Activated CD4-positive, alpha-beta T cell treated with anti-CD3 and anti-CD28 coated beads, Interleukin-2, amount 10 ng/mL, durations not matched to agents 24 days and 14 days (primary cell): ENCODE measurements at places on chromosomes 7 and 10. TPM values are rescaled to one million over a fixed set of nuclear protein-coding genes. Genes with fewer than 3 reads are reported as not detected.

ARF5 gene
- 117 and 120 TPM in 2 replicates for total RNA-seq

VPS37D gene
- total RNA-seq: 0.40 and 0.47 TPM in 2 replicates

CHCHD3 gene
- total RNA-seq: 74.5 and 76.2 TPM in 2 replicates

ZNF425 gene
- total RNA-seq: 0.44 and 0.92 TPM in 2 replicates

KIAA1549 gene
- 0.77 and 0.95 TPM in 2 replicates for total RNA-seq

TEX47 gene
- not detected in 2 replicates for total RNA-seq

LYZL1 gene
- not detected in 2 replicates for total RNA-seq

SEMA3D gene
- 0.47 and 0.64 TPM in 2 replicates for total RNA-seq
